ENCODE measurements at places on chromosomes 2 and 18.

GRCh38 chr18:6553234-6553900 is 138.7 kb upstream of the L3MBTL4 start:
- no peak for DNase-seq

- DNase-seq: no peak
Observed at GRCh38 chr2:62398356-62398755, 107.6 kb downstream of the TMEM17 start.

GRCh38 chr2:68849579-68850030 is 21.6 kb downstream of the BMP10 start:
- DNase-seq: peak; percentile 46

- no peak for DNase-seq
Observed at GRCh38 chr18:24126155-24126961, 12.5 kb upstream of the CABYR start.

GRCh38 chr2:194553980-194554379 is 1103.0 kb upstream of the SLC39A10 start:
- DNase-seq: no peak
